ENCODE measurements at places on chromosomes 16 and 17.

GRCh38 chr16:85062845-85063244, 35.2 kb downstream of the KIAA0513 start:
- DNase-seq: no peak

- DNase-seq: no peak
These were observed 10.7 kb upstream of the WDR45B start for GRCh38 chr17:82658796-82659452.

- no peak for DNase-seq
These were observed 254.0 kb downstream of the SHISA9 start for GRCh38 chr16:13155377-13155776.

GRCh38 chr16:55660026-55660425, 4.2 kb downstream of the SLC6A2 start:
- no peak for DNase-seq

DNA sequence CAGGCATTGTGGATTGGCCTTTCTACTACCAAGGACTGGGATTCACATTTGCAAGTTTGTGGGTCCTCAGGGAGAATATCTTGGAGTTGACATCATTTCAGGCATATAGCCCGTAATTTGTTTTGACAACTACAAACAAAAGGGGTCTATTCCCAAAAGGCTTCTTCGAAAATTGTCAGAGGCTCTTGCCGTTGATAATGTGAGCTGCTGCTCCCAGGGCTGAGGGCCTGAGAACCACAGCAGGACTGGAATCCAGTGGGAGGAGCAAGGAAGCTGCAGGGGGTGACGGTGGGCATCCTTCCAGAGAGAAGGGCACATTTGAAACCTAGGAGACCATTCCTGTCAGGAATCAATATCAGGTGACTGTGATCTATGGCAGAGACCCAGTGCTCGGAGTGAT, 761.6 kb upstream of the RBFOX1 start:
- no peak for DNase-seq

DNA sequence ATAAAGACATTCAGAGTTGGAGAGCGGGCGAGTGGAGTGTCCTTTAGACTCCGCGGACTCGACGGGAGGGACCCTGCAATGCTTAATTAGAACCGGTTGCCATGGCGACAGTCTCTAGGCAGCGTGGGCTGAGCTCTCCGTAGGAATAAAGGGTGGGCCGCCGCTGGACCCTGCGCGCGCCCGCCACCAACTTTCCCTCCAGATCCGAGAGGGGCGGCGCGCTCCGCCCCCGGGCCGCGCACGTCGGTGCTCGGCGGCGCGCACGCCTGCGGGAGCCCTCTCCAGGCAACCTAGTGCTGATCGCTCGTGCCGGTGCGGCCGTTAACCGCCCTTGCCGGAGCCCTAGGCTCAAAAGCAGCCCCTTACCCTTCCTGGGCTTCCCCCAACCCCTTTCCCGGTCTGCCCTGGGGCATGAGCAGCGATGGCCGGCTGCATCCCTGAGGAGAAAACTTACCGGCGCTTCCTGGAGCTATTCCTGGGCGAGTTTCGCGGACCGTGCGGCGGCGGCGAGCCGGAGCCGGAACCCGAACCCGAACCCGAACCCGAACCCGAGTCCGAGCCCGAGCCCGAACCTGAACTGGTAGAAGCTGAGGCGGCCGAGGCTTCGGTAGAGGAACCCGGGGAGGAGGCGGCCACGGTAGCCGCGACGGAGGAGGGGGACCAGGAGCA, at the start of gene PPM1E:
TSS of gene PPM1E (plus strand) at position 278 of the 669 bp plus-strand sequence.
- no peak for DNase-seq
